Globus pallidus (tissue), 1 donor: ENCODE measurements at places on chromosomes 7 and 10.

GRCh38 chr10:85508159-85508558 lies 858.4 kb downstream of the GRID1 start:
- DNase-seq, result no peak

DNA sequence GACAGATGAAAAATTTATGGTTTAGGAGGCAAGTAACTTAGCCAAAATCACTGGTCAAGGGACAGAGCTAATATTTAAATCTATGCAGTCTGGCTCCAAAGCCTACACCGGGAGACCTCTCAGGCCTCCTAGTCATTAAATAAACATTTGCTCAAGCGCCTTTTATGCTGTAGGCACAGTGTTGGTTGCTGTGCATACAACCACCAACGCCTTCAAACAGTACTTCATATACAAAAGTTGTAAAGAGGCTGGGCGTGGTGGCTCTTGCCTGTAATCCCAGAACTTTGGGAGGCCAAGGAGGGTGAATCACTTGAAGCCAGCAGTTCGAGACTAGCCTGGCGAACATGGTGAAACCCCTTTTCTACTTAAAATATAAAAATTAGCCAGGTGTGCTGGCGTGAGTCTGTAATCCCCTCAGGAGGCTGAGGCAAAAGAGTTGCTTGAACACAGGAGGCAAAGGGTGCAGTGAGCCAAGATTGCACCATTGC lies 159.8 kb downstream of the MAGI2 start:
- DNase-seq, result no peak

DNA sequence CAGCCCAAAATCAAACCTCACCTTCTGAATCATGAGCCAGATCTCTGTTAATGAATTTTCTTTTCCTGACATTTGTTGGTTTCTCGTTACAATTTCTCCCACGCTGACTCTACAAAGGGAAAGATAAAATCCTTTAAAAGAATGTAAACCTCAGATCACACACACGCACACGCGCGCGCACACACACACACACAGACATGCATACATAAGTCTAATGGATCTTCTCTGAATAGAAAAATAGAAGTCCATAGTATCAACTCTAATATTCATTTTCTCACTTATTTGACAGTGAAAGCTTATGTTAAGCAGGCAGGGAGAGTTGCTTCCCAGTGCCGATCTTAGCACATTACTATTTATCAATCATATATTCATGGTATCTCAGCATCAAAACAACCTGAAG lies 1.4 kb downstream of the ETV1 start:
- no peak for DNase-seq

DNA sequence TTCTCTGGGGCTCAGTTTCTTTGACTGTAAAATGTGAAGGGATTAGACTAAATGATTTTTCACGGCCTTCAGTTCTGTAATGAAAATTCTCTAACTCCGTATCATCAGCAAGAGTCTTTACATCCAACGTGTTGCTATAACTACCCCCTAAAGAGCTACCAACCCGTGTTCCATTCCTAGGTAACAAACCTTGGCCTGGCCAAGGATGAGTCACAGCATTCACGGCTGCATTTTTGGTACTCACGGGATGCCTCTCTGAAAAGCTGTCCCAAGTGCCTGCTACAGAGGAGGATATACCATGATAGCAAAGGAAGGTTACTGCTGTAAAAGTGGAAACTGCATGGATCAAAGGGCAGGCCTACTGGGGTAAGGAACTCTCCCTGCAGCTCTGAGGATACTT lies 5.9 kb downstream of the LRRC4 start:
- no peak for DNase-seq

GRCh38 chr10:18240185-18240882 lies 100.1 kb downstream of the CACNB2 start:
- no peak for DNase-seq

DNA sequence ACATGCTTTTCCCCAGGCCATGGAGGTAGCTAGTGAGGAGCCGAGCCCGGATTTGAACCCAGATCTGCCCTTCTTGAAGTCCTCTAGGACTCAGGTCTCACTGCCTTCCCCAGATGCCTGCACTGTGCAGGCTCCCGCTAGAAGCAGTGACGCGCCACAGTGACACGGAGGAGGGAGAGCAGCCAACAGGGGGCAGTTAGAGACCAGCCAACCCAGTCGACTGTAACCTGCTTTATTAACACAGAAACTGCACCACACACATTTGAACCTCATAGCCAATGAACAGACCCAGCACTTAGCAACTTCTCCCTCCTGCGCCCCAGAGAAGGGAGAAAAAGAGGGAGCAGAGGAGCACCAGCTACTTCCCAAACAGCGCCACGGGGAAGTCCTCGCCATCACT lies 27.4 kb downstream of the PILRA start:
- DNase-seq, result no peak

- no peak for DNase-seq
These were observed 9.7 kb upstream of the ADAM8 start for GRCh38 chr10:133286366-133286765.

DNA sequence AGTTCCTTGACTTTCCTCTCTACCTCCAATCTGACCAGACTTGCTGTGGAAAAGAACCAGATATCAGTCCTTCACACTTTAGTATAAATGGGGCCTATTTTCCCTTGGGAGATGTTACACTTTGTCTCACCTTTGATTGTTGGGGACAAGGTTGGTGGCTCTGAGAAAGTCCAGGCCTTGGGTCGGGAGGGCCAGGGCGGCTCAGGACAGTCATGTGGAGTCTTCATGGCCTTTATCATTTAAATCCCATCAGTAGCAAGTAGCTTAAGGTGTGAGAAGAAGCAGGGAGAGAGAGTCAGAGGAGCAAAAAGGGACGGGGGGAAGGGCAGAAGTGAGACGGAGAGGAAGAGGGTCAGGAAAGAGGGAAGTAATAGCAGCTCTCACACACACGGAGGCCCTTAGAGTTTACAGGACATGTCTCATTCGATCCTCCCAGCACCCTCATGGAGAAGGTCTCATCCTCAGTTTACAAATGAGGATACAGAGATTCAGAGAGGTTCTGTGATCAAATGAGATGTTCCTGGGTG lies 40.5 kb downstream of the TBATA start:
- no peak for DNase-seq

GRCh38 chr7:124412531-124412930 lies 353.1 kb downstream of the GPR37 start:
- DNase-seq, result no peak

- DNase-seq, result no peak
These were observed 9.2 kb downstream of the CPA2 start for GRCh38 chr7:130275826-130276297.

DNA sequence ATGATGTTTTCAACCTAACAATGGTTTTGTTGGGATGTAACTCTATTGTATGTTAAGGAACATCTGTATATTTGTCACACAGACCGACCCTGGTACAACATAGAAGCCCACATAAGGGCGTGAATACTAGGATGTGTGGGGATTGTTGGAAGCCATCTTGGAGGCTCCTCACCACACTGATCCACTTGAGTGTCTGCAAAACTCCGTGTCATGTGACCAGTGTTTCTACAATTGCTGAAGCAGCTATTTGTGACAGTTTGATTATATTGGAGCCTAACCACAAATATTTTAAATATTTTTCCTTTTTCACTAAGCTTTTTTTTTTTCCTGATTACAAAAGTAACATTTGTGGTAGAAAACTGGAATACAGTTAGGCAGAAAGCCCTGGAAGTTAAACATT lies 27.9 kb downstream of the RALA start:
- DNase-seq, result no peak

GRCh38 chr10:65419629-65420028 lies 1506.2 kb upstream of the LRRTM3 start:
- no peak for DNase-seq

DNA sequence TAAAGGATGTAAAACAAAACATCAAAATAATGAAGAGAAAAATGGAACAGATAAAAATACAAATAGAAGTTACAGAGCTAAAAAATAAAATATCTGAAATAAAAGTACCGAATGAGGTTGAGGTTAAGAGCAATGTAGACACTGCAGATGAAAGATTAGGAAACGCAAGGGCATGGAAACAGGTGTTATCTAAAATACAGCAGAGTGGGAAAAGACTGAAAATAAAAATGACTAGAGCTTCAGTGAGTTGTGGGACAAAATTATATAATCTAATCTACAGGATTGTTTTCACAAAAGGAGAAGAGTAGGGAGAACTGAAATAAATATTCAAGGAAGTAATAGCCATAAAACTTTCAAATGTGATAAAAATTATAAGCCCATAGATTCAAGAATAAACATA lies 123.8 kb downstream of the PTEN start:
- no peak for DNase-seq

DNA sequence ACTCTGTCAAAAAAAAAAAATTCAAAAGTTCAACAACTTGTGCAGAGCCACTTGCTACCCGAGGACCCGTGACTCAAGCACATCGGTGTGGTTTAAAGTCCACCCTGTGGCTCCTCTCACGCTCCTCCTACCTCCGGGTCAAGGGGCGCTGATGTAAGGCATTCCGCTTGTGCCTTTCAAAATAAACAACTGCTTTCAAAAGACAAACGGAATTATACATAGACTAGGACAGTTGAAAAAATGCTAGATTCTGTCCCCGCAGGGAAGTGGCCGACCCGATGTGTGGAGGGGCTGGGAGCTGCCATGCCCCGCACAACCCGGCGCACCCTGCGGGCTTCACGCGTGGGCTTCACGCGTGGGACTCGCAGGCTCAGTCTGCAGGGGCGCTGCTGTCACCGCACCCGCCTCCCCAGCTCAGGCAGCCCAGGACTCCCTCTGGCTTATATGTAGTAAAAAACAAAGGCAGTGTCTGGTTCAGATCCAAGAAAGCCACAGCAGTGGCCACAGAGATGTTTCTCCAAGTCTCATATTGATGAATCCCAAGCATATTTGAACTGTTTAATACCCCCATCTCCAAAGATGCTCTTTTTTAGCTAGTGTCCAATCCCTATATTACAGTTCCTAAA lies 239.7 kb upstream of the INHBA start:
- DNase-seq, result peak; percentile 10

- DNase-seq, result no peak
These were observed 162.0 kb downstream of the IQUB start for GRCh38 chr7:123372368-123372767.

DNA sequence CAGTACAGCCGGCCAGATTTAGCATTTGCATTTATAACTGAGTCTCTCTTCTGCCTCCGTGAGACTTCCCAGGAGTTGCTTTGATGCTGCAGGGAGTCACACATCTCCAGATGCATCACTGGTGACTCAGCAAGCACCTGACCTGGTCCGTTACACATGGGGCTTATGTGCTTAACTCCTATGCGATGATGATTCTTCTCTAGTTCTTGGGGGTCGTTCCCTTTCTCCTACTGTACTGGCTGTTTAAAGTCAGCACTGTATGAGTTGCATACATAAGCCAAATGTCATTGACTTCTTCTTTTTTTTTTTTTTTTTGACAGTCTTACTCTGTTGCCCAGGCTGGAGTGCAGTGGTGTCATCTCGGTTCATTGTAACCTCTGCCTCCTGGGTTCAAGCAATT lies 13.0 kb upstream of the AKR1E2 start:
- DNase-seq, result no peak

DNA sequence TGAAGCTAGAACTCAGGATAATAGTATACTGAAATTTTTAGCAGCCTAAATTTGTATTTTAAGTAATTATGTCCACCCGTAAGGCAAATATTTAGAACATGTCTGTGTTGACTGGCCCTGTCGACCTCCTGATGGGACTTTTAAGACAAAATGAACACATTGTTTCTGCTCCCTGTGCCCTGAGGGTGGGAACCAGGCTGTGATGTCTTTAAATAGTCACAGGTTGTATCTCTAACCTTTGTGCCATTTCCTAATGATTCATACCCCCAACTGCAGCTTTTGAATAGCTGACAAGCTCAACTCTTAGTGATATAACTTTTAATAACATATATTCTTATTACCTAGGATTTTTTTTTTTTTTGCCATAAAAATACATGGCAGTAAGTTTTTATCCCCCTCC lies 494.9 kb upstream of the AKR1E2 start:
- no peak for DNase-seq

DNA sequence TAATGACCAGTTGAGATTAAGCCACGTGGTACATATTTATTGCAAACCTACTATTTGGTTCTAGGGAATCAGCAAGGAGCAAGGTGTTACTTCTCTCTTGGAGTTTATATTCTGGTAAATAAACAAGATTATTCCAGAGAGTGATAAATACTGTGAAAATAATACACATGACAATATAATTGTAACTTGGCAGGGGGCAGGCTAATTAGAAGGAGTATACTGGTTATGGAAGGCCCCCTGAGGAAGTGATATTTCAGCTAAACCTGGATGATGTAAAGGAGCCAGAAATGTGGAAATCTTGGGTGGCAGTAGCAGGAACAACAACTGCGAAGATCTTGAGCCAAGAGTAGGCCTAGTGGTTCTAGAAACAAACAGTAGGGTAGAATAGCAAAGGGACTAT lies 111.8 kb downstream of the SDK1 start:
- no peak for DNase-seq

DNA sequence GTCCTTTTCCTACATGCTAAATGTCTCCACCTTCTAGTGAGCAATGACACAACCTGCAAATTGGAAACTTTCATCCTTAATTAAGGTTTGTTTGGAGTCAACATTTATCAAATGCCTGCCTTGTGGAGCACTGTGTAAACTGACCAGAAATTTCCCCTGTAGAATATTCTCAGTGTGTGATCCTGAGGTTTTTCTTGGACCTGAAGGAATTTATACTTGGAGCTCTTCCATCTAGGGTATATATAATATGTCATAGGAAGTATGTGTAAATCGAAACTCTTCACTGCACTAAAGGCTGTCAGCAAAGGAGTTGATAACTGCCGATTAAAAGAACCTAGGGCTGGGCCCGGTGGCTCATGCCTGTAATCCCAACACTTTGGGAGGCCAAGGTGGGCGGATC lies 152.4 kb downstream of the NSUN6 start:
- DNase-seq, result no peak

DNA sequence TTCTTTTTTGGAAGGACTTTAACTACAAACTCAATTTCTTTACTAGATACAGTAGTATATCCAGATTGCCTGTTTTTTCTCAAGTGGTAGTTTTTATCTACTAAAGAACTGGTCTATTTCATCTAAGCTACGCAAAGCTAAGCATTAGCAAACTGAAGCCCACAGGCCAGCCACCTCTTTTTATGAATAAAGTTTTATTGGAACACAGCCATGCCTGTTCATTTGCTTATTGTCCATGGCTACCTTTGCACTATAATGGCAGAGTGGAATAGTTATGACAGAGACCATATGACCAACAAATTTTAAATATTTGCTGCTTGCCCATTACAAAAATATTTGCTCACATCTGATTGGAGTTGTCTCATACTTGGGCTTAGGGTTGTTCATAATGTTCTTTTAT lies 168.7 kb downstream of the CAMK1D start:
- no peak for DNase-seq
